G401 (cell line): ENCODE measurements at places on chromosomes 1 and 21. TPM values are rescaled to one million over a fixed set of nuclear protein-coding genes. Genes with fewer than 3 reads are reported as not detected.

LORICRIN gene
- not detected in 2 replicates for total RNA-seq

ARHGEF16 gene
- total RNA-seq: 16.0 and 20.2 TPM in 2 replicates

GRCh38 chr1:169312084-169312954, 55.3 kb downstream of the NME7 start:
- no peak for DNase-seq

SPRR1B gene
- total RNA-seq: not detected in 2 replicates

DNA sequence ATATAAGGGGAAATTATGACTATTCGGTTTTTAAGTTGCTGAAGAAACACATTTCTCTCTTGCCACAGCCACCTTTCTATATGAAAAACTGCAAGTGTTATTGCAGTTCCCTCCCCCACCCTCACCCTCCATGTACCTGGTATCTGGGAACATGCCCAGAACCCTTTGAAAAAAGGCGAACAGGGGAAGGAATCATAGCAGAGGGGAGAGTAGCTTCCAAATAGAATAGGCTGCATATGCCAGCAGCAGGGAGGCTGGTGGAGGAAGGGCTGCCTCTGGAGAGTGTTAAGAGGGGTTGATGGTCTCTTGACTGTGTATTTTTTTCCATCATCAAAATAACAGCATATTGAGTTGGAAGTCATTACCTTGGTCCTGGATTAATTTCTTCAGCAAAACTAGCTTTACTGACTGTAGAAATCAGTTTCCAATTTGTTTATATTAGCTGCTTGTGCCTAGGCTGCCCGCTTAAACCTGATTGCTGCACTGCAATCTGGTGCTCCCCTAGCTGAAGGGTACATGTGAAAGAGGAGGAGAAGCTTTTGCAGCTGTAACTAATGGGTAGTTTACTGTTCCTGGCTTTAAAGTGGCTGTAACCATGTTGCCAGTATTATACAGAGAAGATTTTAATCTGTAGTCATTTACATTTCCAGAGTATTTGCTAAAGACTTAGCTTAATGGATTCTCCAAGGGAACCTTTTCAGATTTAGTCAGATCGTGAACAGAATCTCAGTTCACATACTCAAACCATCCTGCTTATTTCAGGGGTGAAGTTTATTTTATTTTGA, 22.7 kb downstream of the AHCYL1 start:
- DNase-seq: peak; percentile 95

DNA sequence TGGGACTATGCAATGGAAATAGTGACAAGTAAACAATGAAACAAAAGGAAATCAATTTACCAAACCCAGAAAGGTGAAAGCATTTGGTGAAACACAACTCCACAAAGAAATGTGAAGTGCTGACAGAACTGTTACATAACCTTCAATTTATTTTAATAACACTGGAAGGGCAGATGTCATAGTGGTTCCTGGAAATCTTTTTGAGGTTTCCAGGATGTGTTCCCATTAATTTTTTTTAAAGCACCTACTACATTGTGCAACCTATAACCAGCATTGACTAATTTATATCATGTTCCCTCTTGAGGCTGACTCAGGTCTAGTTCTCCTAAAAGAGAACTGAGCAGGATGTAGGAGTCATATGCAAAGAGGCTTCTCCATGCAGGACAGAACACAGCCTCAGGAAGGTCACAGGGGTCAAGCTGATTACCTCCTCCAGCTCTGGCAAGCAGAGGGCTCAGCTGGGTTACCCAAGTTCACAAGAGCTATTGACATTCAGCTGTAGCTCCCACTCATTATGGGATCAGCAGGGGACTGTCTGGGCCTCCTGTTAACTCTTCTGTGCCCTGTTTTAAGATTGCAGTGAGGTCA, 157.1 kb upstream of the NRIP1 start:
- no peak for DNase-seq

DNA sequence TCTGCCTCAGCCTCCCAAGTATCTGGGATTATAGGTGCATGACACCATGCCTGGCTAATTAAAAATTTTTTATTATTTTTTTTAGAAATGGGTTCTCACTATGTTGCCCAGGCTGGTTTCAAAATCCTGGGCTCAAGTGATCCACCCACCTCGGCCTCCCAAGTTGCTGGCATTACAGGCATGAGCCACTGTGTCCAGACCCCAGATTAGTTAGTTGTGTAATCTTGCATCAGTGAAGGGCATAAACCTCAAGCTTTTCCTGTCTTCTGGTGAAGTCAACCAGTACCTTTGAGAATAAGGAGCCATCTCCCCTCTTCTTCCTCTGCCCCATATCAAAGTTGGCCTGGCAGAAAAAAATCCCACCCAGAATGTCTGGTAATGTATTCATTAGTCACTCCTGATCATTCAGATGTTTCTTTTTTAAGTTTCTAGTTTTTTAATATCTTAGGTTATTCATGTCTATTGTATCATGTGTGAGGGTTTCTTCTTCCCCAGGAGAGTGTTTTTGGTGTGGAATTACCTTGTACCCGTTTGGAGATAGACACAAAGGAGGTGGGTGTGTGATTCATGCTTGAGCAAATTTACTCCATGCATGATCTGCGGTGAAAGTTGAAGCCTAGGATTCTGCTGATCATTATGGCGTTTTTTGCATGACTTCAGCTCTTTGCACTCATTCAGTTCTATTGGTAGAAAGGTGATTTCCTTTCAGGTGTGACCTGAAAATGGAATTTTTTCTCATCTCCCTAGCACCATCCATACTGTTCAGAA, 144.0 kb downstream of the FMN2 start:
- DNase-seq: no peak

BCL2L15 gene
- total RNA-seq: 0.64 TPM in 1 of 2 replicates, not detected in the other

GRCh38 chr1:91679446-91679845, 178.8 kb downstream of the CDC7 start:
- no peak for DNase-seq

DNA sequence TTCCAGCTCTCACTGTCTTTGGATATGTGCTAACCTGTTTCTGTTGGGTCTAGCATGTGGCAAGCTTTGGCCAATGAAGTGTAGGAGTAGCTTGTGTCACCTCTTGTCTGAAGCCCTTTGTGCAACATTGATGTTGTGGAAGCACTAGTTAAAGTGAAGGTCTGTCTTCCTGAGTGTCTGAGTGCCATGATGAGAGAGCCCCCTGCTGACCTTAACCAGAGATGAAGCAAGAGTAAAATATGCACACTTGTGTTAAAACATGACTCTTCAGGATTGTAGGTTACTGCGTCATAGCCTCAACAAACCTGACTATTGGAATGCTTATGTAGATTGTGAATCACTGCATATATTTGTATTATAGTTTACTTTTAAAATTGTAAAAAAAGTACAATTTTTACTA, 103.7 kb downstream of the NCAM2 start:
- DNase-seq: peak; percentile 19

AIRE gene
- total RNA-seq: 0.86 and 1.7 TPM in 2 replicates

DNA sequence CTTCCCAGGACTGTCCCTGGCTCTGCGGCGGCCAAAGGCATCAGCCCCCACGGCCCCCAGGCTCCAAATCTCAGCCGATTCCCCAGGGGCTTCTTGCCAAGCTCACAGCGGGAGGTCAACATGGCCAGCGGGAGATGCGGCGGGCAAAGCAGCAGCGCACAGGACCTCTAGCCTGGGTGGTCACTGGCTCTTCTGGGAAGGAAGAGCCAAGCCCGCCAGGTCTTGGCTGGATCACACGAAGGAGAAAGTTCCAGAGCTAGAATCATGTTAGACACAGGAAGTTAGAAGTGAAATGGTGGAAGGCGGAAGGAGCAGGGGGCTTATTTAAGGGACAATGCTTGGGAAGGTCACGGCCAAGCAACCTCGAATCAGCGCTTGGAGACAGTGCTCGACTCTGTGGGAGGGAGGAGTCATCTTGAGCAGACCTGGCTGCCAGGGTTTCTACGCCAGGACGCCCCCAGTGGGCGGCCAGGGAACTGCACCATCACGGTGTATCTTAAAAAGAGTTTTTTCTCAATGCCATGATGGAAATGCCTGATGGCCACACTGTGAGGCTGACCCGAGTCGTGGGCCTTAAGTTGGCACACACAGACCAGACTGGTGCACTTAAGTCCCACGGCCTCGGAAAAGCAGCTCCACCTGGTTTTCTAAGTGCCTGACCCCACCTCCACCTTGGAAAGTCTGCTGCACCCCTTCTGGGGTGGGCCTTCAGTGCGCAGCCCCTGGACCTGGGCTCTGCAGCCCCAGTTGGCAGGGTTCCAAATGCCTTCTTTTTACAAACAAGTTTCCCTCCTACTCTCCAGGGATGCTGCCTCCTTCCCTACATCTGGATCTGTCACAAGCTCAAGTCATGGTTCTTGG, 29.3 kb downstream of the SLC66A1 start:
- DNase-seq: peak; percentile 81

DFFA gene
- 81.5 and 102 TPM in 2 replicates for total RNA-seq

DNA sequence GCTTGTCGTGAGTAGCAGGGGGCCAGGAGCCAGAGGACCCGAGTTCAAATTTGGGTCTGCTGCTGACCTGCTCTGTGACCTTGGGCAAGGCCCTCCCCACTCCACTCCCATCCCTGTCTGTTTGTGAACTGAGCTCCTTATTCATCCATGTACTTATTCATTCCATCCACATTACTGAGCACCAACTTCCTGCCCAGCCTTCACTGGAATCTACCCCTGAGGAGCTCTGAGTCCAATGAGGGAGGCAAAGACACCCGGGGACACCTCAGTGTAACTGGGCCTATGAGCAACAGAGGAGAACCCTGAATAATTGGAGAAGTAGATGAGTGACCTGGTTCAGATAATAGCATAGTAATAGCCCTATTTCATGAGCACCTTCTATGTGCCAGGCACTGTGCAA, 8.9 kb downstream of the BSND start:
- DNase-seq: no peak

PRKAA2 gene
- total RNA-seq: not detected in 2 replicates

BCAR3 gene
- total RNA-seq: 2.3 and 3.3 TPM in 2 replicates

GRCh38 chr1:151981178-151981525, 12.5 kb downstream of the S100A10 start:
- no peak for DNase-seq

- DNase-seq: no peak
Measured at GRCh38 chr21:42766739-42767560, 112.4 kb downstream of the WDR4 start.

DNA sequence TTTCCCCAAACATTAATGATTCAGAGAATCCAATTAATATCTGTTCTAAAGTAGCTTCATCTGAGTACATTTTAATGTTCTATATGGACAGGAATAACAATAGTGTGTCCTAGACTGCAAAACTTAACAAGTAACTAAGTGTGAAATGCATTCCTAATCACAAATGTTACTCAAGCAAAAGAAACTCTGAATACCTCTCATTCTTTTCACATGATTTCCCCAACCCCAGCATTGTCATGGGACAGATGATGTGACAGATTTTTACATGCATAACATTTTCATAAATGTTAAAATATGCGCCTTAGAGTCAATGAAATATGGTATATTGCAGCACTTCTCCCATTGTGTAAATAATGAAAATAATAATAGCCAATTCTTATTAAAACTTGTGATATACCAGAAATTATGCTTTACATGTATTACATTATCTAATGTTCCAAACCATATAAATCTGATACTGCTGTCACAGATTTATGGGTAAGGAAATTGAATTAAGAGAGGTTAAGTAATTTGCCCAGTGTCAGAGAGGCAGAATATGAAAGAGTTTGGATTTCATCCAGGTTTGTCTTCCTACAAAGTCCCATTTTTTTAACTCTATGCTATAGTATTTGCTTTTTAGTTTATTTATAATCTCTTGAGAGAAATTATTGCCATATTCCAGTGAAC, 269.4 kb downstream of the LRRC7 start:
- DNase-seq: no peak

DIRAS3 gene
- total RNA-seq: not detected in 2 replicates

DNA sequence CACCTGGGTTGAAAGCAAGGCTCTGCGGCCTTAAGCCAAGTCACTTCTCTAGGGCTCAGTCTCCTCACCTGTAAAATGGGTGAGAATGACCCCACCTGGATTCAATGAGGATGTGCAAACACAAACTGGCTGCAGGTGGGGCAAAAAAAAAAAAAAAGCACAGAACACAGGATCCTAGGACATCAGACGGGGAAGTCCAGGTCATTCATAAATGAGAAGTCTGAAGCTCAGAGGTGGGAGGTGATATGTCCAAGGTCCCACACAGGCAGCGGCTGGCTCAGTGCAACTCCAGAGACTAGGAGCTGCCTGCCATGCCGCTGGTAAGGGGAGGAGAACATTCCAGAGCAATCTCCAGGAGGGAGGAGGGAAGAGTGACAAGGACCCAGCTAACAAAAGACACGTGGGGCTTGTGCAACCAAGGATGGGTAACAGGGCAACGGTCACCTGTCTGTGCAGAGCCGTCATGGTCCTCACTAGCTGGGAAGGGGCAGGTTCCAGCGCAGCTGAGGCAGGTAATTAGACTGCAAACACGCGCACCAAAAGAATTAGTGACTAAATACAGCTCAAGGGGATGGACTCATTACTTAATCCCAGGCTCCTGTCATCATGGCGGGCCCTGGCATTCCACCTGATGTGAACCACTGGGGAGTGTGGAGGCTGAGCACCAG, 19.5 kb downstream of the IFFO2 start:
- no peak for DNase-seq

DNA sequence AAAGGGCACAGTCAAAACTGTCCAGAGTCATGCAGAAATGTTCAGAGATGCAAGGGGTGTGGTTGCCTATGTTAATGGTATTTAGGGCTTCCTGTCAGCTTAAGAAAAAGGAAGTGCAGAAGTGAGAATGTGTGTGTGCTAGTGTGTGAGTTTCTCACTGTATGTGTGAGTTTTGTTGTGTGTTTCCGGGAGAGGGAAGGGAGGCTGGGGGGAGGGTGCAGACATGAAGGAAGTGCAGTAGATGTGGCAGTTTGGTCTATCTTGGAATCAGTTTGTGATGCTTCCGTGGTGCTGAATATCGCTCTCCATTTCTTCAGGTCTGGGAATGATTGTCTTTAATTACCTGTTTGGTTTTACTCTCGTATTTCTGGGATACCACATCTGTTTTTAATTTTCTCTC, 16.5 kb upstream of the ATP6V1G3 start:
- no peak for DNase-seq

DNA sequence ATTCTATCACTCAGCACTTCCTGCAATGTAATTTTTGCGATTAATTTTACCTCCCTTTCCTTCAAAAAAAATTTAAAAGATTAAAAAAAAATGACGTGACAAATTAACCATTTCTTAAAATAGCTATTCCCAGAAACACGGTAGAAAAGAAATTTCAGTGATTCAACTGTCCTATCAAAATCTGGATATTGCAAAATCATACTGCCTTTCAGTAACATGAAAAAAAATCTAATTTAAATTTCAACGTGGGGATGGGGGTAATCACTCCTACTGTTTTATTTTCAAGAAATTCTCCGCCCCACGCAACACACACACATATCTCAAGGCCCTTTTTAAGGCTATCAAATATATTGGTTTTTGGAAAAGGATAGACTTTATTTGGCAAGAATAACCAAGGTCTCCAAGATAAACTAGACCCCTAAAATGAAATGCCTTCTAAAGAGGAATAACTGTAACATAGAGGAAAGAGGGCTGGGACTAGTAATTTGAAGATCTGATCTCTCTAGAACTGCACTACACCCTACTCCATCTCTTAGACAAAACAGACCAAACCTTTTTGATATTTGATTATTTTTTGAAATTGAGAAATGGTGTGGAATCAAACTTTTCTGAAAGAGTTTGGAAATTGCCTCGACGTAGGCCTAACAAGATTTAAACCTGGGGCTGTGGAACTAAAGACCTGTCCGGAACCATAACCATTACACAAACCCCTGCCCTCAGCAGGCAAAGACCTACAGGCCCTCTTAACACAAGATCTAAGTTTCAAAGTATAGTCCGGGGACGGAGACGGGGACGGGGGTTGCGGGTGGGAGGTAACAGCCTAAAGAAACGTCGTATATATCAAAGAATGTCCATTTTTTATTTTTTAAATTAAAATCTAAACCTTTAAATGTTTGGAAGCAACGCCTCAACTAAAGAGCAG, 941 bp downstream of the ARNT start:
- DNase-seq: peak; percentile 50
